ENCODE measurements at places on chromosomes 7 and 10.

- no peak for DNase-seq
Measured at GRCh38 chr10:109029870-109030269, 893.4 kb downstream of the XPNPEP1 start.

DNA sequence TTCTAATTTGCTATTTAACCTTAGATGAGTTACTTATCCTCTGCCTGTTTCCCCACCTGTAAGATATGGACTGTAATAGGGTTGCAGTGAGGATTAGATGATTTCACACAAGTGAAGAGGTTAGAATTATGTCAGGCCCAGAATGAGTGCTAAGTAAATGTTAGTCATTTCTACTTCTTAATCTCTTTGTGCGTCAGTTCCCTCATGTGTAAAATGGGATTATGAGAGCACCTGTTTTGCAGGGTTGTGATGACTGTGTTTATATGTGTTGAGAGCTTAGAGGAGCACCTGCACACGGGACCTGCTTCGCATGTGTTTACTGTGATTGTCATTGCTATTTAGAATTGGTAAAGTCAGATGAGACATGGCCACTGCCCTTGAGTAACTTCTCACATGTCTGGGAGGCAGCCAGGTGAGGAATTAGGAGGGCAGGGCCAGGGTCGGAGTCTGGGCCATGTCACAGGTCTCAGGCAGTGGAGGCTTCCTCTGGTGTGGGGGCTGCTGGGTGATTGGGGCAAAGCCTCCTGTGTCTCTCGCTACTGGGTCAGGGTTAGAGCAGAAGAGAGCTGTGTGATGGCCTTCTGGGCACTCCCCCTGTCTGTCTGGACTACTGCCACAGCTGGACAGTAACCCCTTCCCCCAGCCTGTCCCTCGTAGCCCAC, 106.7 kb downstream of the WDFY4 start:
- DNase-seq, result no peak

- DNase-seq, result no peak
Measured at GRCh38 chr10:101561068-101561915, 26.8 kb downstream of the POLL start.

- DNase-seq, result no peak
Measured at GRCh38 chr10:107122703-107123102, 41.8 kb downstream of the SORCS1 start.

DNA sequence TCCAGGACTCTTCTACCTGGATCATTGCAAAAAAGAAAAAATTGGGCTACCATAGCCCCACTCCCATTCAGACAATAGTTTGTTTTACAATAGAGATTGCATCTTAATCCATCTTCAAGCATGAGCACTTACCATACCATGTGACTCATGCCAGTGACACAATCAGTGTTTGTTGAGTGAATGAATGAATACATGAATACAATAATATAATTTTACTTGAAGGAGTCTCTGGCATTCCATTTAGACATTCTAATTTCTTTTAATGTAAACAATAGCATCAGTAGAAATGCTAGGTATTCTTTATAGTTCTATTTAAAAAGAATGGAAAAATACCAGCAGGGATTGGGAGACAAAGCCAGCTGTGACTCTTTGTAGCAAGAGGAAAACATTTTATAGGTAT, 141.6 kb upstream of the AKR1E2 start:
- DNase-seq, result peak; percentile 37

DNA sequence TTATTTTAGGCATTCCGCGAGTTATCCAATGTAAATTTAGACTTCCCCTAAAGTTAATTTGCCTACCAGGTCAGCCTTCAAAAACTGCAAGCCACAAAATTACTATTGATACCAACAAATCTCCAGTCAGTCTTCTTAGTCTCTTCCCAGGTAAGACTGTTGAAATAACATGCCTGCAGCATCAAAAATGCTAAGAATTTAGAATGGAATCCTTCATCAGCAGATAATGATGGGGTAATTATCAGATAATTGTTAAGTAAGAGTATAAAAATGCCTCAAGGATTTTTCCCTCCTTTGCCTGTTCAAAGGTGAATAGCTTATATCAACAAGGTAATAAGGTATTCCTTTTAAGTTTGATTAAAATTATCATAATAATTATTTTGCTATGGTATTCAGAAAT, 228.5 kb downstream of the BBS9 start:
- no peak for DNase-seq

GRCh38 chr7:28984631-28985030, 26.5 kb upstream of the TRIL start:
- DNase-seq, result peak; percentile 90

DNA sequence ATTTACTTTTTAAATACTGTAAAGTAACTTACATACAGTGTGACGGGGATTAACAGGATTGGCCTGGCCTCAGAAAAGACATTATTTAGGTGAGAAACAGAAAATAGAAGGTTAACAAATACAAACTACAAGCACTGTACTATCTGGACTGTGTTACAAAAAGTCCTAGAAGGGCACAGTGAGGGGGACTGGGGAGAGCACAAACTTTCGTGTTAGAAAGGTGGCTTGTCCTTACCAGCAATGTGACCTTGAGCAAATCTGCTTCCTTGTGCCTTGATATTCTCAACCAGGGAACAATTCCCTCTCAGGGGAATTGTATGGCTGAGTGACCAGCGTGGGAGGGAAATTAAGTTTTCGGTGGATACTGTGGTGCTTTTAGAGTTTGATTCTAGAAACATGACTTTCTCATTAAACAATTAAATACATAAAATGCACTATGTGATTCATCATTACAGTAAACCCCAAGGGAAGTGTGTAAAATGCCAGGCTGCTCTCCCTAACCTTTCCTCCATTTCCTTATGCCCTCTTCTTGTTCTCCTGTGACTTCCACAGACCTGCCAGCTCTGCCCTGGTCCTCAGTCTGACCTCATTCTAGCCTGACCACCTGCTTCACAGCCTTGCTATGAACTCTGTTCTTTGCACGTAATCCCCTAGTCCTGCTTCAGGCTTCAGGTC, 57.7 kb downstream of the OSBPL3 start:
- peak; percentile 85 for DNase-seq

- DNase-seq, result peak; percentile 53
Measured at GRCh38 chr10:50592961-50593418, 30.8 kb downstream of the SGMS1 start.

GRCh38 chr7:37756797-37757551, 73.4 kb downstream of the GPR141 start:
- no peak for DNase-seq

GRCh38 chr10:28587270-28587969, 54.5 kb downstream of the WAC start:
- DNase-seq, result peak; percentile 44

DNA sequence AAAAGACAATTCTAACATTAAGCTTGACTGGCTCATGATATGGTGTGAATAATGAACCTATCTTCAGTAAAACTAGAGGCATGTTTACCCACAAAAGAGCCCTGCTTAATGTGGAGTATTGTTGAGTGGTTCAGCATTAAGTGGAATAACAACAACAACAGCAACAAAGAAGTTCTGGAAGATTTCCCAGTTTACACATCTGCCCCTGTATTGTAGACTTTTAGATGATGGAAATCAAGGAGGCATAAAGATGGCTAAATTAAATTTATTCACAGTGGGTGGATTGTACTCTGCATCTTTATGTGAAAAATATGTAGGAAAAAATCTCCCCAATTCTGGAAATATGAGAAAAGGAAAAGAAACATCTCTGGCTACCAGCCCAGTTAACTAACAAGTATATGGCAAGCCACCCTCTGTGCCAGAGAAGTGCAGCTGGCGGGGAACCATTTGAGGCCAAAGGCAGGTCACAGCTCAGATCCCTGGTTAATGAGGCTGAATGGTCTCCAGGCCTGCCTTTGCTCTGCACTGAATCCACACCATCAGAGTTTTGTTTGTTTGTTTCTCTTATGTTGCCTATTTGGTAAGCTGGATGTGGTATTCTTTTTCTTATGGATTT, 186.0 kb downstream of the SEMA3D start:
- DNase-seq, result no peak

DNA sequence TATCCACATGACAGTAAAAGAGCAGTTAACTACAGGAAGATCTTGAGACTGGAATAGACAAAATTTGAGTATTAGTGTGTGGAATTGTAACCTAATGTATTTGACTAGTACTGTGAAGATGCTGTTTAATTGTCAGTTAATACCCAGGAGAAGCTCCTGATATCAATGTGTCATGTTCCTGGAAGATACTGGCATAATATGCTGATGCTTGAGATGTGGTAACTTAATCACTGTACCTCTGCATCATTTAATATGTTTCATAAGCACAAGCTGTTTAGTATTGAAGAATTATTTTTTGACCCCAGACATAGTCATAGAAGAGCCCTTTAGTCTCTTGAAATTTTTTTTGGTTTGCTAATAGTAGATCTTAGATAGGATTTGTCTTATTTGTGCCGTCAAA, 15.4 kb downstream of the CCSER2 start:
- peak; percentile 24 for DNase-seq

DNA sequence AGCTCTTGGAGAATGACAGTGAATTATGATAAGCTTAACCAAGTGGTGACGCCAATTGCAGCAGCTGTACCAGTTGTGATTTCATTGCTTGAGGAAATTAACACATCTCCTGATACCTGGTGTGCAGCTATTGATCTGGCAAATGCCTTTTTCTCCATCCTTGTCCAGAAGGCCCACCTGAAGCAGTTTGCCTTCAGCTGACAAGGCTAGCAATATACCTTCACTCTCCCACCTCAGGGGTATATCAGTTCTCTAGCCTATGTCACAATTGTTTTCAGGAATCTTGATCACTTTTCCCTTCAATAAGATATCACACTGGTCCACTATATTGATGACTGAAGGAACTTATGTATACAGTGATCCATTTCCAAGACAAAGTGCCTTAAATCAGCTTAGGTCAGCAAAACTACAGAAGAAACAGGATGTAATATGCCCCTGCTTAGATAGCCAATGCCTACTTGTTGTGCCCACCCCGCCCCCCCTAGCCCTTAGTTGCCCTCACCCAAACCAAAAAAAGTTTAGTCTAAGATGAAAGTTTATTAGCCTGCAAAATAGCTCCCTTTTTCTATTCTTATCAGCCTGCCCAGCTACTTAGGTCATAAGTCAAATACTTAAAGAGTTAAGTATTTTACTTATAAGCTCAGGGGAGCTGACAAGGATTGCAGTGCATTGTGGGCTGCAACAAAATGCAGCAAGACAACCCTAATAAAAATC, 45.1 kb downstream of the PTPRE start:
- DNase-seq, result no peak

DNA sequence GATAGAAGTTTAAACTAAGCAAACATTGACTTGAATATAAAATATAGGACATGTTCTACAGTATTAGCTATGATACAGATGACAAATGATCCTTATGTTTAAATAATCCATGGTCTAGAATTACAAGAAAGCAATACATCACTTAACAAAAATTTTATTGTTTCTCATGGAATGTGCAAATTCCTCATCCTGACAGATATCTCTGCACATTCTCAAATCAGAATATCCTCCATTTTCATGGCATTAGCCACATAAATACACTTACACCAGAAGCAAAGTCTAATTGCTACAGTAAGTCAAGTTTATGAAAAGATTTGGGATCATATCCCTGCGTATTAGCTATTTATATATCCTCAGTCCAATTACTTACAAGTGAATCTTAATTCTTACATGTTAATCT, 57.6 kb downstream of the PCLO start:
- DNase-seq, result no peak

GRCh38 chr7:7375538-7375937, 160.1 kb downstream of the COL28A1 start:
- no peak for DNase-seq

GRCh38 chr7:14551310-14551709, 351.2 kb downstream of the DGKB start:
- no peak for DNase-seq

GRCh38 chr7:42407021-42407710, 170.2 kb upstream of the GLI3 start:
- DNase-seq, result no peak

GRCh38 chr7:3778345-3778744, 477.3 kb downstream of the SDK1 start:
- DNase-seq, result no peak

- peak; percentile 80 for DNase-seq
Measured at GRCh38 chr7:79298145-79298760, 155.2 kb downstream of the MAGI2 start.

- no peak for DNase-seq
Measured at GRCh38 chr7:23012186-23012585, 1.7 kb downstream of the HYCC1 start.

DNA sequence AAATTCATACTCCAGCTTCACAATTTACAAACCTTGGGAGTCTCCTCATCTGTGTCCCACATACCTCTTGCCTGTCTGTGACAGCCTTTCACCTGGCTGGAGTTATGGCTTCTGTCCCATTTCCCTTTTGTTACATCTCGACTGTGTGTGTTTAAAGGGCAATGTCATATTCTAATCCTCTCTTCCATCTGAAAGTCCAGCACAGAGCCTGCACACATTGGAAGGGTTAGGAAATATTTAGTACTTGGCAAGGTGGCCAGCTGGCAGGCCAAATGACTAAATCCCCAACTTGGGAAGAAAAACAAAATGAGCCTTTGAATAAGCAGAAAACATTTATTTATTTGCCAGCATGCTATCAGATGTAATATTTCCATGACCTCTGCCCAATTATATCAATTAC, 120.1 kb upstream of the STK17A start:
- DNase-seq, result peak; percentile 63

GRCh38 chr7:30652132-30652531, 30.1 kb downstream of the CRHR2 start:
- DNase-seq, result no peak

DNA sequence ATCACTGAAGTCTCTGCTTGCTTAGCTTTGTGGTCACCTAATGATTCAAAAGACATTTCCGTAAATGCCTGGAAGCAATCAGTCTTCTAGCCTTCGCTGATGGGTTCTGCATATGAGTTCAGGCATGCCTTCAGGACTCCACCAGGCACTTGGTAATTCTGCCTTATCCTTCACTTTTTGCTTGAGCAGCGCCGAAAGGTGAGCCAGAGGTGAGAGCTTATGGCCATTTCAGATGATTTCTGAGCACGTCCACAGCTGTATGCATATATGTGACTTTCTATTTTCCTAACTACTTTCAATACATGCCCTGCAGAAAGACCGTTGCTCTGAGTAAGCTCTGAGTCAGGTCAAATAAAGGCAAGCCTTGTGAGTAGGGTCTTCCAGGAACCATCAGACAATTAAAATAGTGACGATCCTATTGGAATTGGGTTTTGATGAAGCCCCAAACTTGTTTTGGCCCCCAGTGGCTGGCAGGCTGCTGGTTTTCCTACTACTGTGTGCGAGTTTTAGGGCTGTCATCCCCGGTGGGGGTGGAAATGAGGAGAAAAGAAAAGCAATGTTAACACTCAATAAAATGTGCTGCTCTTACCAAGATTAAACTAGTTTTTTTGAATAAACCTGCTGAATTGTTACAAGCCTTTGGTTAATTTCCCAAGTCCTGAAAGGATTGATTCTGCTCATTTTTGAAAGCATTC, 154.4 kb upstream of the AKR1E2 start:
- peak; percentile 50 for DNase-seq

DNA sequence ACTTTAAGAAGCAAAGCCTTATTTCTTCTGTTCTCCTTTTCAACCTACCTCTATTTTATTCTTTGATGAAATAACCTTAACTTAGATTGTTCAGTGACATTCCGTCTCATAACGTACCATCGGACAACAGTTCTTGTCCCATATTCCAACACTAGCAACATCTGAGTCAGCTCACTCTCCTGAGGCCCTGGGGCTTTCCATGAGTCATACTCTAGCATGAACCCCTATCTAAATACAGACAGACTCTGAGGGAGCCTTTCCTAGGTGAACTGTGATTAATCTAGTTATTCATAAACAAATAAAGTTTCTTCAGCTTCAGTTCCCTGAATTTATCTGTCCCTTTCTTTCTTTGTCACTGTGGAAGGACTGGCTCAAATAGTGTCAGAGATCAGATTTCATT, 168.7 kb upstream of the LYZL1 start:
- peak; percentile 63 for DNase-seq

GRCh38 chr7:43533801-43534479, 49.0 kb upstream of the STK17A start:
- peak; percentile 72 for DNase-seq
